ENCODE measurements at places on chromosomes 11 and 22.

DNA sequence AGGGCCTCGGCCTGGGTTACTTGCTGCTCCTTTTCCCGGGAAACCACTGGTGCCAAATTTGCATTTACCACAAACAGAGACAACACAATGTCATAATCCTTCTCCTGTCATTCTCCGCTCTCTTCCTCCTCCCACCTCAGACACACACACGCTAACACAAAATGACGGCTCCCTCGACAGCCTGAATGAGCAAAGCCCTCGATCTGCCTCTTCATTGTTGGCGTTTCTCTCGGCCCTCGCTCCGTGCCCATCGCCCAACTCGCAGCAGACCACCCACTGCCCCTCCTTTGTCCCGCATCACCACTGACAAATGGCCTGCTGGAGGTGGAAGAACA lies 12.5 kb upstream of the TCF20 start:
- no peak for DNase-seq

GRCh38 chr22:35972559-35972958 lies 56.1 kb downstream of the RBFOX2 start:
- DNase-seq: no peak

GRCh38 chr11:123393312-123393927 lies 36.6 kb upstream of the GRAMD1B start:
- DNase-seq: no peak

- no peak for DNase-seq
These were observed 366.0 kb upstream of the NARS2 start for GRCh38 chr11:78940500-78941225.

DNA sequence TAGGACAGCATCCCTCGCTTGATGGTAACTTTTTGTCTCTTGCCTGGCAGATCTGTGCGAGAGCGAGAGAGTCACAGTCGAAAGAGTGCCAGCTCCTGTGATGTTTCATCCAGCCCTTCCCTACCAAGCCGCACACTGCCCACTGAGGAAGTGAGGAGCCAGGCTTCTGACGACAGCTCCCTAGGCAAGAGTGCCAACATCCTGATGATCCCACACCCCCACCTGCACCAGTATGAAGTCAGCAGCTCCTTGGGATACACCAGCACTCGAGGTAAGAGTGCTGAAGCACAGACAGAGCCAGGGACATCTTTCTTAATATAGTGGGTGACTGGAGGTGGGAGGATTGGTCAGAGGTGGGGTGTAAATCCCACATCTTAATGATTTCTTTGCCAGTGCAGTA lies 61.1 kb downstream of the DEPDC5 start:
- no peak for DNase-seq

- no peak for DNase-seq
These were observed 45.9 kb upstream of the ARHGAP20 start for GRCh38 chr11:110757962-110758755.

DNA sequence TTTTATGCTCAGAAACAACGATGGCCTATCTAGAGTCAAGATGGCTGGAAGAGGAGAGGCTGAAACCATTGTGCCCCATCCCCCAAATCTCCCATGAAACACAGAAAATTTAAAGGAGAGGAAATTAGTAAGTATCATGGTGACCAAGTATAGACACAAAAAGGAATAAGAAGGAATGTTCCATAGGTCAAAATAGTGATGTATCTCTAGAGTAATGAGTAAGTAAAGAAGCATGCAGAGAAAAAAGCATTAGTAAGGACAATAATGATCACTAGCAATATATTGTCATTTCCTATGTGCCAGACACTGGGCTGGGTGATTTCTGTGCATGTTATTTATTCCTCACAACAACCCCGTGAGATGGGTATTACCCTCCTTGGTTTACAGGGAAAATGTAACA lies 2.6 kb upstream of the SLC22A24 start:
- no peak for DNase-seq

- DNase-seq: no peak
These were observed 18.3 kb downstream of the FADS3 start for GRCh38 chr11:61872935-61873565.

DNA sequence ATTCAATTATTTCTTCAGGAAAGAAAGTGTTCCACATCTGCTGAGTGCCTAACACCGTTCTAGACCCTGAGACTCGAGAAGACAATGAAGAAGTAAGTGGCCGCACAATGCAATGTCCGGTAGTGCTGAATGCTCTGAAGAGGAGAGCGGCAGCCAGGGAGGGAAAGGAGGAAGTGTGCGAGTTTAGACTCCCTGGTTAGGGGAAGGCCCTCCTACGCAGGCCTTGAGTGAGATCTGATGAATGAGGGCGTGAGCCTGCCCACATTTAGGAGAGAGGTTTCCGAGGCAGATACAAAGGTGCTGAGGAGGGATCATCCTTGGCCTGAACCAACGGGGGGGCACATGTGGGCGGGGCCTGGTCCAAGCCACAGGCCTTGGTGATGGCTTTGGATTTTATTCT lies 558.6 kb downstream of the NTM start:
- no peak for DNase-seq

- DNase-seq: no peak
These were observed 46.1 kb upstream of the BLID start for GRCh38 chr11:122162095-122162494.

DNA sequence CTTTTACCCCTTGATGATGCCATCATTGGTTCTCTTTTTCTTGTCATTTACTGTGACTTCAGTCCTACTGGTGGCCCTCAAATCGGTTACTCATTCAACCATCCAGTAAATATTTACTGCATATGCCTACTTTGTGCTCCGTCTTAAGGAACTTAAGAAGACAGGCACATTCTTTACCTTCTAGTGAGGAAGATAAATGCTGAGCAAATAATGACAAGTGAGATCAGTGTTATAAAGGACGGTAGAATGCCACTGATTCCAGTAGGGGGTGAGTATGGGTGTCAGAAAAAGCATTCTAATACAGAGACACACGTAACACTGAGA lies 1.6 kb downstream of the ANKRD42 start:
- peak; percentile 24 for DNase-seq

GRCh38 chr11:11588891-11589290 lies 32.9 kb downstream of the GALNT18 start:
- no peak for DNase-seq

DNA sequence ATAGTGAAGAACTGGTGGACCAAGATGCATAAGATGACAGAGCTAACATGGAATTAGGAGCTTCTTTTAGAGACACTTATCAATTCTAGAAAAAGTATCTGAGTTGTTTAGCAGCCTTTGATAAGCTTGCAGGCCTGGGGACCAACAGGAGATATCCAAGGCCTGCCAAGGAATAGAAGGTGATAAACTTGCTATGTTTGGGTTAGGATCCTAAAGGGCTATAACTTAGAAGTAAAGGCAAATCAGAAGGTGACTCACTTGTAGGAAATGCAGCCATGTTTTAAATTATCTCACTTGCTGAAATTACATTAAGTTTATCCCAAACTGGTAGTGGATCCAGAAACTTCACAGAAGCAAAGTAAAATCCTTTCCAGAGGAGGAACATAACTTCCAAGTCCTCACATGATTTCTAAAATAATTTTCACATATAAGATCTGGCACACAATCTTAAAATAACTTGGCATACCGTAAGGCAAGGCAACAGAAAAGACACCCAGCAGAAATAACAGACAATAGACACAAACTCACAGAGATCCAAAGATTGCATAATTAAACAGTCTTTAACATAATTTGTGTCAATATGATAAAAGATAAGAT lies 69.6 kb upstream of the TEAD1 start:
- no peak for DNase-seq

GRCh38 chr22:30286813-30287647 lies 2.3 kb downstream of the CASTOR1 start:
- DNase-seq: peak; percentile 61

DNA sequence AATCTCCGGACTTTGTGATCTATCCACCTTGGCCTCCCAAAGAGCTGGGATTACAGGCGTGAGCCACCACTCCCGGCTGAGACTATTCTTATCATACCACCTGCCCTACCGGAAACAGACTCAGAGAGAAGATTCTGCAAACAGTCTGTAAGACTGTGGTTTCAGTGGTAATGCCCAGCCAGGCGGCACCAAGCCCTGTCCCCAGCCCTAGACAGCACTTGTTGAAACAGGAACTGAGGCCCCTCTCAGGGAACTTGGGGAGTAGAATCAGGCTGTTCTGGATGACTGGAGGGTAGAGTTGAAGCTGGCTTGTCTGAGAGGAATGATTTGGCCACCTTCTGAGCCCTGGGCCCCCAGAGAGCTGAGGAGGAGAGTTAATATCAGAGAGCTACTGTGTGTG lies 1.3 kb upstream of the INSC start:
- DNase-seq: no peak

DNA sequence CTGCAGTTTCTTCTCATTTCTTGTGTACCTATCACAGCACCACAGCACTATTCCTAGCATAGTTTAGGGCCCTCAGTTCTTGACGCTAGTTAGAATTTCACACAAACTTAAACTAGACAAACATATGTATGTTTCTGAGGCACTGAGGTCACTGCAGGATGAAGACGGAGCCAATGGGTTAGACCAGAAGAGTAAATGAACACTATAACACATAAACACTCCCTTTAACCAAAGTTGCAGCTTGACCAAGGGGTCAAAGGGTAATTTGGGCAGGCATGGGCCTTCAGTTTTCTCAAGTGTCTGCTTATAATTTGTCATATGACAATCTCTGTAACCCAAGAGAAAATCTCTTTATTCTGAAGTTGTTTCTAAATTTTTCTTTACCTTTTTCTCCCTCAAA lies 12.9 kb upstream of the HBE1 start:
- DNase-seq: no peak

DNA sequence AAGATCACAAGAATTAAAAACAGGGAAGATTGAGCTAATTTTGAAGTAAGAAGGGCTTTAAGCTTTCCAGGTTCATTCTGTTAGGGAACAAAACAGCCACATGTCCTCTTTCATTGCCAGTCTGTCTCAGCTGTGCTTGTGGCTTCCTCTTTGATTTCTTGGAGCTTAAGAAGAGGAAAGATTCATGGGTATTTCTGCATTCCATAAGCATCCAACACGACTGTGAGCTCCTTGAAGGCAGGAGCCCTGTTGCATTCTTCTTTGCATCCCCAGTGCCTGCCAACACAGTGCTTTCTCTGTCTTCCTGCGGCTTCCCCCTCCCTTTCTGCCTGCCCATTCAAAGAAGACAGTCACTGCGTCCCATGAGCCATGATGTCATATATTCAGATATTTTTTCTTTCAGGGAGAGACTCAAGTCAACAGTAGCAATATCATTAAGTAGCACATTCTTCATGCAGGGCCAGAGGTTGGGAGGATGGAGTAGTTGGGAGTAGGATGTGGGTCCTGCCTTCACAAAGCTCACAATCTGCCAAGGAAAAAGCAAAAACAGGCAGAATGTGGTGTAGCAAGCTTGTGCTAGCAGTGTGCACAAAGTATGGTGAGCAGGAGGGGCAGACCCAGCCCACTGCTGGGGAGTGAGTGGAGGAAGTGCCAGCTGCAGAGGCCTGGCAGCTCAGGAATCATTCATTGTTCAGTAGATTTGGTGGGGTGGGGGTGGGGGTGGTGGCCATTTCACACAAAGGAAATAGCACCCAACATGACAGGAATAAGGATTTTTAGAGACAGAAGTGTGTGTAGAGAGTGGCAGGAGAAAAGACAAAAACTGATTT lies 162.1 kb upstream of the RASSF10 start:
- no peak for DNase-seq

- DNase-seq: no peak
These were observed 151.5 kb downstream of the CCDC34 start for GRCh38 chr11:27211370-27212127.

- DNase-seq: no peak
These were observed 11.3 kb downstream of the DUSP8 start for GRCh38 chr11:1560649-1561251.

- DNase-seq: no peak
These were observed 561 bp downstream of the TRMT112 start for GRCh38 chr11:64316672-64317324.

DNA sequence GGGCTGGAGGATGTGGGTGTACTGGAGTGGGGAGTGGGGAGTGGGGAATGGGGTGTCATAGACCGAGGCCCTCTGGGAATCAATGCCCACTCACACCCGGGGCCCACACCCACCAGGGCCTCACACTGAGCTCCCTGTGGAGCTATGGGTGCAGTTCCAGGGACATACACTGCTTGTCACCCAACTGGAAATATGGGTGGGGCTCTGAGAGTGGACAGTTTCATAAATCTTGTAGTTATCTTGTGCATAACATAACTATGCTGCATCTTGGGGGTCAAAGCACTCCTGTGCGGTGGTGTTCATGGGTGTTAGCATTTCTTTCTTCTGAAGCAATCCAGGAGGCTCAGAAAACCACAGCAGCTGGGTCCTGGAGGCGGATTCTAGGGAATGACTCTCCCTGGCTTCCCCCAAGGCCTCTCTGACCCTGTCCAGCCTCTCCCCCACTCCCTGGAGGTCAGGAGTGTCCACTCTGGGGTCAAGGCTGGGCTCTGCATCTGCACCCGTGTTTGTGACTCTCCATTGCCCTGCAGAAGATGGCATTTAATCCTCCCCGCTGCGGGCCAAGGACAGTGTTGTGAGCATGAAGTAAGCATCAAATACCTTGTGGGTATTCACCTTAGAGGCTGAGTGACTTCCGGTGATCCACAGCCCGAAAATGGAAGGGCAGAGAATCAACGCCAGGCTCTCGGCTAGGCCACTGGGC lies 172.5 kb downstream of the CTTN start:
- no peak for DNase-seq

- DNase-seq: no peak
These were observed 23.6 kb downstream of the NARS2 start for GRCh38 chr11:78551066-78551465.

DNA sequence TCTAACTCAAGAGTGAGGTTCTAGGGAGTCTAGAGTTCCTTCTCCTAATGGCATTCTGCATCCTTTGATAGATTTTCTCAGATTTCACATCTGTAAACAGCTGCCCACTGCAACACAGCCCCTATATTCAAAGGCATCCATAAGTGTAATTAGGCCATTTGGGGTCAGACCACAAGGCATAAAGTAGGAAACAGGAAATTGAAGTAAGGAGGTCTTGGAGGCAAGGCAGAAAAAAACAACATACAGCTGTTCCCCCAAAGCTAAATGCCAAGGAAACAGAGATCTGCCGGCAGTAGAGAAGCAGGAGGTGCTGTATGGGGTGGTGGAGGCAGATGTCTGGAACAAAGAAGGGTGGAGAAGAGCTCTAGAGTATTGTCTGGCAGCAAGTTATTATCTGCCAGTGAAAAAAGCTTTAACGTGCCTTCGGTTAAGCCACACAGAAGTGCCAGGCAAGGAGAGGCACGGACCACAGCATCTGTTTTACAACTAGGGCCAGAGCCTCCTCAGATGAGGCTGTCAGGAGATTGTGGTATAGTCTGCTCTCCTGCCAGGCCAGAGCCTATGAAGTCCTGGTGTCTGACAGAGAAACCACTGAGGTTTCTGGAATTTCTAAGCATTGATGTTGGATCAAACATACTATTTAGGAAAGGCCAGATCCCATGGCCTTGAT lies 100.2 kb upstream of the CHRM4 start:
- DNase-seq: no peak

DNA sequence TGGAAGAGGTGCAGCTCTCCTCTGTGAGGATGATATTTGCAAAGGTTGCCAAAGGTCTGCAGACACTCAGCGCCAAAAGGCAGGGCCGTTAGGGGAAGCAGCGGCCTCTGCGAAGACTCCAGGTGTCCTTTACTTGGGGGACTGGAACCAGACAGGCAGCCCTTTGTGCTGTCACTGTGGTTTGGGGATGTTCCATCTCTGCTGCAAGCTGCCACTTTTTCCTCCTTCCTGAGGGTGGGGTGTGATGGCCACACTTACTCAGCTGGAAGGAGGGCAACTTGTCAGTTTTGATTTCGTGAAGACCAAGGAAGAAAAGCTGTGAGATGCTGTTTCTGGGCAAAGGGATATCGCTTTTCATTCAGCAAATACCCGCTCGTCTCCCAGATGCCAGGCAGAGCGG lies 96.5 kb upstream of the PRR5 start:
- no peak for DNase-seq
